ENCODE measurements at places on chromosomes 5 and 9. TPM values are rescaled to one million over a fixed set of nuclear protein-coding genes. Genes with fewer than 3 reads are reported as not detected.

Gene PCDHGA5
- 0.39 TPM for total RNA-seq

DNA sequence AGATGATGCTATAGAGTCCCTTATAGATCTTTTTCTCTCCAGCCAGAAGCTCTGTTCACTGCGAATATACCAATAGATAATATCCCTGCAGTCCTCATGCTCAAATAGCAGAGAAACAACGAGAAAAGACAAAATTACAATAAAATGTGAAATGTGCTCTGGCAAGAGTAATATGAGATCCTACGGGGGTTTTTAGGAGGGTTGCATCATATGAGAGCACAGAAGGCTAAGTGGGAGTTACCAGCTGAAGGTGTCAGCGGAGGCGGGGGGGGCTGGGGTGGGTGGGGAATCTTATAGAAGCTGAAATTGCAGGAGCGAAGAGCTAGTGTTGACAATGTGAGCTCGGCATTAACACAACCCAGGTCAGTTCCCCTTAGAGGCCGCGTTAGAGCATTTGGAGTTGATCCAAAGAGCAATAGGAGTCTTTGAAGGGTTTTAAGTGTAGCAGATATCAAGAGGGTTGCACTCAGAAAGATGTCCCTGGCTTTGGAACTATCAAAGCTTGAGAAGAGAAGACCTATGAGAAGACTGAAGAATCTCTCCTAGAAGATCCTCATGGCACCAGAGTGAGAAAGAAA, 109.7 kb downstream of the BASP1 start:
- no peaks in the 10 kb centered on the region for H3K36me3 ChIP-seq
- no peak for DNase-seq
- H3K27me3 ChIP-seq, result no peaks in the 10 kb centered on the region

DNA sequence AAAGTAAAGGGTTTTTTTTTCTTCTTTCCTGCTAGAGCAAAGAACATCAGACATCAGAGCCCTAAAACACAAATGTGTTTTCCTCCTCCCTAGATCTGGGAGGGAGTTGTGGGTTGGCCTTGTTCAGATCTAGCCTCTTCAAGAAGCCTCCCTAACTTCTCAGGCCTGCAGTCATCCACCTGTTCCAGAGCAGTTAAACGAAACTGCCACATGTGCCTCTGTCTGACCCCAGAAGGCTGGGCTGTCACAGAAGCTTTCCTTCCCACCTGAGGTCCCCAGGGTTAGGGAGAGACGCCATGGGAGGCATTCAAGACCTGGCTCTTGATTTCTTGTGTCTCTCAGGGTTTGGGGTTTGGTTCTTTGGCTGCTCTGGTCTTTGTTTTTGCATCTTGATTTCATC, 87.0 kb downstream of the DAB2IP start:
- peaks cover 13% of the 10 kb centered on the region for H3K27me3 ChIP-seq
- peaks cover 69% of the 10 kb centered on the region for H3K4me1 ChIP-seq
- H3K36me3 ChIP-seq, result no peaks in the 10 kb centered on the region
- H3K27ac ChIP-seq, result peak overlapping the region; percentile 16

- H3K4me1 ChIP-seq, result peaks cover 15% of the 10 kb centered on the region
- H3K4me3 ChIP-seq, result peak overlapping the region; percentile 90
- peaks cover 12% of the 10 kb centered on the region for H3K27me3 ChIP-seq
- H3K36me3 ChIP-seq, result peaks cover 9% of the 10 kb centered on the region
- no peak for DNase-seq
- no peak overlapping the region for H3K27ac ChIP-seq
Observed at GRCh38 chr5:10441992-10442435, 335 bp downstream of the ROPN1L start.

DNA sequence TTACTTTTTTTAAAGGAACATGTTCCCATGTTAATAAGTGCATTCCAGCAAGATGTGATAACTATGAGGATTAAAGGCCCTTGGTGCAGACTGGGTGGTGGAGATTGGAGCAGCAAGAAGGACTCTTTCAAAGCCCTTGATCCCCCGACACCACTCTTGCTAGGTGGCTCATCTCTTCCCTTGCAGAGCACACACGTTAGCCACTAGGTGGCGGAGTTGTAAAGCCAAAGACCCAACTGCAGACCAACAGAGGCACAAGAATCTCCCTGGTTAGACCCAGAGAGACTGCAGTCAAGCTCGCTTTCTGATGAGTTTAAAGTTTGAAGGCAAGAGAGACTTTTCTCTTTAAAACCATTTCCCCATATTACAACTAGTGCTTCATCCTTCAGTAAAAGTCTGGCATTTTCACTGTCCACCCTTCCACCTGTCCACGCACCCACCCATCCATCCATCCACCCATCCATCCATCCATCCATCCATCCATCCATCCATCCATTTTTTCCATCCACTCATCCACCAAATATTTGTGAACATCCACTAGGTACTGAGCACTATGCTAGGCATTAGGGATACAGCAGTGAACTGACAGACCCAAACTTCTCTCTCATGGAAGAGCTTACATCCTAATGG, 226.9 kb downstream of the MSX2 start:
- no peak overlapping the region for H3K27ac ChIP-seq
- H3K36me3 ChIP-seq, result no peaks in the 10 kb centered on the region
- H3K27me3 ChIP-seq, result peaks cover 28% of the 10 kb centered on the region

Gene PDGFRB
- 74.8 TPM for total RNA-seq

GRCh38 chr5:132386644-132387286, 17.3 kb downstream of the SLC22A5 start:
- H3K4me1 ChIP-seq, result peaks cover 51% of the 10 kb centered on the region
- H3K27ac ChIP-seq, result peak overlapping the region; percentile 97
- H3K27me3 ChIP-seq, result no peaks in the 10 kb centered on the region
- DNase-seq, result peak; percentile 72

DNA sequence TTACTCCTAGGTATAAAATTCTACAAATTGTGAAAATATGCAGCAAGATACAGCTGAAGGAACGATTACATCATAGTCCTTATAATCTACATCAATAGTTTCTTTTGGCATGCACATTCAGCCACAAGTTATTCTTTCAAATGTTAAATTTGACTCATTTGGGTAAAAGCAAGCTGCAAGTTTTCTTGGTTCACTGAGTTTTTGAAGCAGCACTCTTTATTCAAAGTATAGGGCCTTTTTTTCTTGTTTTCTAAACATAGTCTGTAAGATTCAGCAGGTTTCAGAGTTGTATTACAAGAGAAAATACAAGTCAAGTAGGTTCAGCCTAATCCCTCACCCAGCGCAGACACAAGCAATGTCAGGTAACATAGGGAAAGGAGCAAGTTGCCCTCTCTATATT, 981.5 kb downstream of the PTPRD start:
- no peak for DNase-seq
- no peaks in the 10 kb centered on the region for H3K27me3 ChIP-seq
- H3K4me1 ChIP-seq, result no peaks in the 10 kb centered on the region
- H3K36me3 ChIP-seq, result no peaks in the 10 kb centered on the region

DNA sequence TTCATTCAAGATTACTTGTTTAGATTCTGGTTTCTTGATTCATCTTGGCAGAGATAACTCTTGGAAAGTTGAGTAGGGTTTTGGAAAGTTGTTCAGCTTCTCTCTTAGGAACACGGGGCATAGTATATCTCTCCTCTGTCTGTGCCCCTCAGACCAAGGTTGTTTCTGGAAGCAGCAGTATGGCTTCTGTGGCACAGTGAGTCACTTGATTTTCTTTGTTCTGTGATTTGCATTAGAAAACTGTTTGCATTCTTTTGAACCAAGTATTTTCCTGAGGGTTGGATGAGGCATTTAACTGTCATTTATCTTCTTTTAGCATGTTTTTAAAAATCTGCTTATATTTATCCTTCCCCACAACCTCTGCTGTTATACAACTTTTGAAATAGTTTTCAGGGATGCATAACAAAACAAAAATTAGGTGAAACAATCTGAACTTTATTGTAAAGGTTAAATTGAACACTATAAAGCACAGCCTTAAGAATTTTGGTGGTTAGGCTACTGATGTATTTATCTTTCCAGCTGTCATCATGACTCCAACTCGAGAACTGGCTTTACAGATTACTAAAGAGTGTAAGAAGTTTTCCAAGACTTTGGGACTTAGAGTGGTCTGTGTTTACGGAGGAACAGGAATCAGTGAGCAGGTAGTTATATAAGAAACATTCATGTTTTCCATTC, 26.5 kb downstream of the DDX46 start:
- H3K4me3 ChIP-seq, result no peak overlapping the region
- no peaks in the 10 kb centered on the region for H3K27me3 ChIP-seq
- H3K27ac ChIP-seq, result peak overlapping the region; percentile 49

DNA sequence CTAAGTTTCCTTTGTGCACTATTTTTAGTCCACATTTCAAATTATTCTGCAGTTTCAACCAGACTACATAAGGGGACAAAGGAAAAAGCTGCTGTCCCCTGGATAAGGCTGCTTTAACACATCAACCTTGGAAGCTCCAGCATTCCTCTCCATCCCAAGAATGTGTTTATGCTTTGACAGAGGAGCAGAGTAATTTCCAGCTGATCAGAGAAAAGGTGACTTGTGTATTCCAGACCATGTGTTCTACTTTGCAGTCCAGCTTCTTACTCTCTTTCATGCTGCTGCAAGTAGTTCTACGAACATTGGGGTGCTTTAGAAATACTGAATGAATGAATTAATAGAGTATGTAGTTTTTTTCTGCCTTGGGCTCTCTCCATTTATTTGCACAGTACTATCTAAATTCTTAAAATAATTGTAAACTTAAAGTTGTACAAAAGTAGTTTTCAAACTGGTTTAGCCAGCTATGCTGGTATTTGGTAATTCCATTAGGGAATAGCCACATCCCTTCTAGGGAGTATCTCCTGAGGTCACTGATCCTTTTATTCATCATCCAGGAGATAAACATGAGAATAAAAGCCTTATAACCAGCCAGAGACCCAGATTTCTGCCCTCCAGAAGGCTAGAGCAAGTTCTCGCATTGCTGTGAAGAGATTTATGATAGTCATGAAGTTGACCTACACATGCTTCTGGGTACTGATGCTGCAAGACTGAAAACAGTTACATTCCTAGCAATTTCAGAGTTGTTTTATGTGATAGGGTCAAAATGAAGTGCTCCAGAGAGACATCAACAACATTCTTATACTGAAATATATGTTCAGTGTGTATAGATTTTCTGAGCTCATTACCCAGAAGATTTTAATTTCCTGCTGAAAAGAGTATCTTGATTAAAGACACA, 215.2 kb downstream of the COMMD10 start:
- H3K27ac ChIP-seq, result peak overlapping the region; percentile 22
- no peak for DNase-seq
- H3K4me3 ChIP-seq, result peak overlapping the region; percentile 21
- peaks cover 24% of the 10 kb centered on the region for H3K36me3 ChIP-seq

Gene AQP7
- total RNA-seq, result 3.7 TPM

Gene SLC23A1
- total RNA-seq, result 1.6 TPM

Gene EMB
- total RNA-seq, result 26.8 TPM

DNA sequence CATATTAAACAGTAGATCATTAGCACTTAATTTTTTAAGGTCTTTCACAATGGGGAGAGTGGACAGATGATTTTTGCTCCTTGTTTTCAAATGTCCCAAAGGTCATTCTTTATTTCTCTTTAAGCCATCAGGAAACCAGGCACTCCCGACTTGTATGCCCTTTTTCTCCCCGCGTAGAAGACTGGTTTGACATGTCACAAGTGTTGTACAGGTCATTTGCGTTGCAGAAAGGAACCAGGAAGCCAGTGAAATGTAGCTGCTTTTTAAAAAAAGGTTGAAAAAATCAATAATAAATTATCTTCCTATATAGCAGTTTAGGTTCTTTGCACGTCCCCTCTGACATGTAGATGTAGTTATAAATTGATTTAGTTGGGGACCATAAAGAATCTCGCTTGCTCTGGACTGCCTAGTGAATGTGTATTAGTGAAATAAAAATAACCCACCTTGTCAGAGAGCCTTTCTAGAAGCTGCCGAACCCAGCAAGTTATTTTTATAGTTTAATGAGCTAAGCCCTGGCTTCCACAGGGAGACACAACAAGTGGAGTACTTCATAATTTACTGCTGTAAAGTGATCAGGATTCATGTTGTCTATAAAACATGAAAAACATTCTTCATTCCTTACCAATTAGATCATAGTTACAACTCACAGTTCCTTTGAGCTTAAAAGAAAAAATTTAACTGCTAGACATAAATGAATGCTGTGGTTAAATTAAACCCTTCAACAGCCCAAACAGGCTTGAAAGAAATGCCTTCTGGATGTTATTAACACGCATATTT, 404.6 kb downstream of the CSNK1G3 start:
- peak overlapping the region; percentile 17 for H3K4me3 ChIP-seq
- H3K4me1 ChIP-seq, result peaks cover 6% of the 10 kb centered on the region
- no peak for DNase-seq
- peak overlapping the region; percentile 66 for H3K27ac ChIP-seq

Gene SPINK13
- total RNA-seq, result not detected

DNA sequence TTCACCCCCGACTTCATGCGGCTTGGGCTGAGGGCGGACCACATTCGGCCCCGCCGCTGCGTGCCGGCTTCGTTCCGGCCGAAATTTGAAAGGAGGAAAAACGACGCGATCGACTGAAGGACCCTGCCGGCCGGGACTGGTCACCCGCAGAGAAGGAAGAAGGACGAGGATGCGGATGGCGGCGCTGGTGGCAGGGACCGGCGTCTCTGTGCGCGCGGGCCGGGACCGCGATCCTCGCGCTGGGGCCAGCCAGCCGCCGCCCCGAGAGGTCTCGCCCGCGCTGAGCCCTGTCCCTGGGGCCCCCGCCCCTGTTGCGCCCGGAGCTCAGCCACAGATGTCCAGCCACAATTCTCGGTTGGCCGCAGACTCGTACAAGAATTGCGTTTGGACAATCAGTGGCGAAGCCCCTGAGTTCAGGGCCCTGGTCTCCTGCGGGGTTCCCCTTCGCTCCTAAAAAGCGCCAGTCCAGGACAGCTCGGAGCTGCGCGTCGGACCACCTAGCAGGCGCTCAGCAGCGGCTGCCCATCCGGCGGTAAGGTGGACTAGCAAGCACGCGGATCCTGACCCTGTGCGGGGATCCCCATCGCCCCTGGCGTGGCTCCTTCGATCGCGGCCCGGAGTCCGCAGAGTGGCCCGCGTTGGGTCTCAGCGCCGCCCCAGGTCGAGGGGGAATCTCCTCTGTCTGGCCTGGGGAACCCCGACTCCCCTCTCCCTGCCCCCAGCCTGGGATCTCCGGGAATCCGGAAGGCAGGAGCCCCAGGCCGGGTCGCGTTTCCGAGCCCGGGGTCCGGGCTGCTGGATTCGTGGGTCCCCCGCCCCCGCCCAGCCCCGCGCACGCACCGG, 21.3 kb downstream of the URM1 start:
- H3K36me3 ChIP-seq, result peaks cover 15% of the 10 kb centered on the region
- peak overlapping the region; percentile 84 for H3K4me3 ChIP-seq
- peaks cover 11% of the 10 kb centered on the region for H3K4me1 ChIP-seq
- peak overlapping the region; percentile 84 for H3K27ac ChIP-seq
- peaks cover 61% of the 10 kb centered on the region for H3K27me3 ChIP-seq

DNA sequence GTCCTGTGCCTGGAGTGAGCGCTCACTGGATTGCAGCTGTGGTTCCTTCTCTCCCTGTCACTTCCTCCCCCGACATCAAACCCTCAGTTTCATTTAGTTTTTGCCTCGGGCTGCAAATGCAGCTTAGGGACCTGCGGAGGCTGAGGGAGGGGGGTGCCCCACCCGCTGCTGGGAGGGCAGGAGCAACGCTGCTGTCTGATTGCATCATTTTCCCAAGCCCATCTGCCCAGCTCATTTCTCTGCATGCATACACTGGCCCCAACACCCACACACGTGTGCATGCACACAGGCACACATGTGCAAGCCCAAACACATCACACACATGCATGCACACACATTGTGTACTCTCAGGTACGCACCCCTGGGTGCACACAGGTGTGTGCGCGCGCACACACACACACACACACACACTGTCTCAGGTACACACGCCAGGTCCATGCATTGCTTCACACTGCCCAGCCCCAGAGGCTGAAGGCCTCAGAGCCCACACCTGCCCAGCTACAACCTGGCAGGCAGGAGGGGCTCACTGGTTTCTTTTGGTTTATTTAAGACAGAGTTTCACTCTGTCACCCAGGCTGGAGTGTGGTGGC, 3.4 kb downstream of the ASS1 start:
- peaks cover 14% of the 10 kb centered on the region for H3K27me3 ChIP-seq
- no peak overlapping the region for H3K4me3 ChIP-seq
- H3K27ac ChIP-seq, result peak overlapping the region; percentile 77
- H3K4me1 ChIP-seq, result peaks cover 20% of the 10 kb centered on the region

Gene SLC45A2
- 2.1 TPM for total RNA-seq
